ENCODE measurements at places on chromosomes 11 and 22. TPM values are rescaled to one million over a fixed set of nuclear protein-coding genes. Genes with fewer than 3 reads are reported as not detected.

The C11orf58 gene
- 162 TPM for total RNA-seq

The SLC15A3 gene
- 4.8 TPM for total RNA-seq

- DNase-seq, result no peak
Measured at GRCh38 chr11:68670208-68670992, 13.9 kb upstream of the GAL start.

- no peak for DNase-seq
Measured at GRCh38 chr22:50705851-50706351, 32.1 kb upstream of the ACR start.

DNA sequence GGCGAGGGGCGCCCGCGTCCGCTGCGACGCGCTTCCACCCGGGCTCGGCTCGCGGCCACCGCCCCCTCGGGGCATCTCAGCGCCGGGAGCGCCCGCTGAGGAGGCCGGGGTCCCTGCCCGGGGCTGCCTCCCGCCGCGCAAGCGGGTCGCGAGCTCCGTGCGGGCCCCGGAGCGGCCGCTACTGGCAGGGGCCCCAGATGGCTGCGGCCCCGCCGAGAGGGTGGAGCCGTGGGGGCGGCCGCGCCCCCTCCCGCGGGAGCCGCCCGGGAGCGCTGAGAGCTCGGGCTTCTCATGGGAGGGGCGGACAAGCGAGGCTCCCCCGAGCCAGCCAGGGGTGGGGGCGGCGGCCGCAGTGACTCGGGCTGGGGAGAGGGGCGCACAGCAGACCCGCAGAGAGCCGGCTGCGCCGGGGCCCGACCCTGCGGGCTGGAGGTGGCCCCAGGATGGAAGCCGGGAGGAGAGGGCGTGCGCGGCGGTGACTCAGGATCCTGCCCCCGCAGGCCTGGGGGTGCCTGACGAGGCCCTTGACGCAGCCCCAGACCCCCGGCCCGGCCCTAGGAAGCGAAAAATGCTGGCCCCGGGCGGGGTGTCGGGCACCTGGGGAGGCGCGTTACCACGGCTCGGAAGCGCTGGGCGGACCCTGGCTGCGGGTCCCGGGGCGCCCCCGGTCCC is 603 bp upstream of the ZFTA start:
- DNase-seq, result no peak

Measured in progenitor cell of endocrine pancreas (in vitro differentiated cells).